ENCODE measurements at places on chromosomes 5 and 9.

- no peak for DNase-seq
Measured at GRCh38 chr5:143850050-143850683, 38.2 kb downstream of the HMHB1 start.

GRCh38 chr9:109974143-109974917 lies 194.3 kb downstream of the PALM2AKAP2 start:
- no peak for DNase-seq

- DNase-seq, result no peak
Measured at GRCh38 chr5:172114875-172115422, 73.1 kb downstream of the STK10 start.

DNA sequence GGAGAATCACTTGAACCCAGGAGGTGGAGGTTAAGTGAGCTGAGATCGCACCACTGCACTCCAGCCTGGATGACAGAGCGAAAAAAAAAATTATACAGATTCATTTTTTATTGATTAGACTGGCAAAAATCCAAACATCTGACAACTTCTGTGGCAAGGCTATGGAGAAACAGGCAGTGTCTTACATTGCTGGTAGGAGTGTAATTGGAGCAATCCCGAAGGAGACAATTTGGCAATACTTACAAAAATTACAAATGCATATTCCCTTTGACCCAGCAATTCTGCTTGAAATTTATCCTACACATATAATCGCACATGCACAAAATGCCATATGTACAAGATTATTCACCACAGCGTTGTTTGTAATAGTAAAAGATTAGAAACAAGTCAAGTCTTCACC lies 86.8 kb downstream of the MAPKAP1 start:
- no peak for DNase-seq

GRCh38 chr5:179895861-179896260 lies 11.8 kb downstream of the TBC1D9B start:
- DNase-seq, result no peak

DNA sequence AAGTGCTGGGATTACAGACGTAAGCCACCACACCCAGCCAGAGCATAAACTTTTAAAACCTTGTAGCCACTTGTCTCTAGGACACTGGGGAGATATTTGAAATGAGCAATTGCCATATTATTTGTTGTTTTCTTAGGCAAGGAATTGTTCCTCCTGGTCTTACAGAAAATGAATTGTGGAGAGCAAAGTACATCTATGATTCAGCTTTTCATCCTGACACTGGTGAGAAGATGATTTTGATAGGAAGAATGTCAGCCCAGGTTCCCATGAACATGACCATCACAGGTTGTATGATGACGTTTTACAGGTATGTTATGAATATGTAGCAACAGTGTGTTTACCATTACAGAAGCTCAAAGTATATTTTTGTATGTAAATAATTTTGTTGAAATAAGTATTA lies 30.5 kb downstream of the SFXN1 start:
- no peak for DNase-seq

- DNase-seq, result no peak
Measured at GRCh38 chr5:92102313-92102712, 719.2 kb upstream of the ARRDC3 start.

DNA sequence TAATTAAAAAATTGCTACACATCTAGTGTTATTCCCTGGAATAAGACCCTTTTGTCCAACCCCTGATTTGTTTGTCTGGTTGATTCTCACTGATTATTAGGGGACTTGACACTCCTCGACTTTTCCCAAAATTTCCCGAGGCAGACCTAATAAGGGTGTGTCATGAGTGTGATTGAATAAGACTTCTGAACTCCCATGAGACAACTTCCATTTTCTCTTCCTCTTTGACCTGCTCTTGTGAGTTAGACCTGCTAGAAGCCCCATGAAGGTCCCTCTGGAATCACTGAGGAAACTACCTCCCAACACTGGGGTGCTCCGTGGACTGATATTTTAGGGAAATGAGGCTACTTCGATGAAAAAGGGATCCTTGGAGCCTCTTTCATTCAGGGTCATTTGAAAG lies 83.4 kb downstream of the MUSK start:
- DNase-seq, result no peak

DNA sequence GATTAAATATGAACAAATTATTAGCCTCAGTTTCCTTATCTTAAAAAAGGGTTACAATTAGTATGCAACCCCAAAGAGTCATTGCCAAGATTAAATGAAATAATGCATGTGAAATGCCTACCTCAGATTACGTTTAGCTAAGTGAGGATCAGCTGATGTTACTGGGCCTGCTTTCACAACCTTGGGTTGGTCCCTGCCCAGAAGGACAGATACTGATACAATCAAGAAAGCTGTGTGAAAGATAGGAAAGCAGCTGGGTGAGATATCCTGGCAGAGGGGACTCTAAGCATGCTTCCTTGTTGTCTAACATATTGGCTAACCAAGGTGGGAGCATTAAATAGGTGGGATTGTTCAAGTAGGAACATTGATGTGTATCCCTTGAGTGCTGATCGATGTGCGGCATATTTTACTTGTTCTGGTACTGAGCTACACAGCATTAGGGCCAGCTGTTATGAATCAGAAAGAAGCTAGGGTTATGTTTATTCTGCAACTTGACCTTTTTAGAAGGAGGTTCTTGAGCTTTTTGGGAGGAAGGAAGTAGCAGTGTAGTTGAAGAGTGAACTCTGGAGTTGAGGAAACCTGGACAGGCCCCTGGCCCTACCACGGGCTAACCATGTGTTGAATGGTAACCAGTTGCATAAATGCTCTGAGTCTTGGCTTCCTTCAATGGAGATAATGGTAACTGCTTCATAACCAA lies 28.9 kb downstream of the SNX24 start:
- DNase-seq, result no peak

GRCh38 chr9:97758334-97758916 lies 61.3 kb upstream of the XPA start:
- DNase-seq, result no peak

DNA sequence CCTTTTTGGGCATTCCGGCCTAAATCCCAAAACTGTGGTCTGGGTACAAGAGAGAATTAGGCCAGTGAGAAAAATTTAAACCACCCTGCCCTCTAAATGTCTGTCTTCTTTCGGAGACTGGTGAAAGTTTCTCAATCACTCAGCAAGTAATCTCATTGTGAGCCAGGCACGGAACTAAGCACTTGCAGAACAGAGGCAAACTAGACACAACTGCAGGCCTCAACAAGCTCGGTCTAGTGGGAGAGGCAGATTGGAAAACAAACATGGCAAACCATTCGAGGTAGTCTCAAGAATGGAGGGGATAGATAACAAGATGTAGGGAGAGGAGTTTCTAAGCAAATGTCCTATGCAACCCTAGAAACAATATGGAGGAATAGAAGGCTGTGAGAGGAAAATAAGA lies 8.9 kb upstream of the C5orf58 start:
- DNase-seq, result no peak

GRCh38 chr5:62306896-62307689 lies 1.1 kb downstream of the KIF2A start:
- no peak for DNase-seq

DNA sequence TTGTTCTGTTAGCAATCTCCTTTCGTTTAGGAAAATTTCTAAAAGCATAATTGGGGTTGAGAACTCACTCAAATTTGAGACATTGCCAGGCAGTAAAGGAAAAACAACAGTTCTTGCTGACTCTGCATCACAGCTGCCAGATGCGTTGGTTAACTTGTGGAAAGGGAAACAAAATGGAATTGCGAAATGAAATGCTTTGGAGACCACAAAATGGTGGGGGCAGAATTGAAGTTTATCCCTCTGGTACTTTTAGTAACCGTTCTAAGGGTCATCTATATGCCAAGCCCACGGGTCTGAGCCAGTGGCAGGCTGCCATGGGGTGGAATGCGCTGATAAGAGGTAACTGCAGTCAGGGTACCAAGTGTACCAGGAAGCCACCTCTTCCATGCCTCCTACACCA lies 28.6 kb upstream of the SELENOP start:
- DNase-seq, result no peak

DNA sequence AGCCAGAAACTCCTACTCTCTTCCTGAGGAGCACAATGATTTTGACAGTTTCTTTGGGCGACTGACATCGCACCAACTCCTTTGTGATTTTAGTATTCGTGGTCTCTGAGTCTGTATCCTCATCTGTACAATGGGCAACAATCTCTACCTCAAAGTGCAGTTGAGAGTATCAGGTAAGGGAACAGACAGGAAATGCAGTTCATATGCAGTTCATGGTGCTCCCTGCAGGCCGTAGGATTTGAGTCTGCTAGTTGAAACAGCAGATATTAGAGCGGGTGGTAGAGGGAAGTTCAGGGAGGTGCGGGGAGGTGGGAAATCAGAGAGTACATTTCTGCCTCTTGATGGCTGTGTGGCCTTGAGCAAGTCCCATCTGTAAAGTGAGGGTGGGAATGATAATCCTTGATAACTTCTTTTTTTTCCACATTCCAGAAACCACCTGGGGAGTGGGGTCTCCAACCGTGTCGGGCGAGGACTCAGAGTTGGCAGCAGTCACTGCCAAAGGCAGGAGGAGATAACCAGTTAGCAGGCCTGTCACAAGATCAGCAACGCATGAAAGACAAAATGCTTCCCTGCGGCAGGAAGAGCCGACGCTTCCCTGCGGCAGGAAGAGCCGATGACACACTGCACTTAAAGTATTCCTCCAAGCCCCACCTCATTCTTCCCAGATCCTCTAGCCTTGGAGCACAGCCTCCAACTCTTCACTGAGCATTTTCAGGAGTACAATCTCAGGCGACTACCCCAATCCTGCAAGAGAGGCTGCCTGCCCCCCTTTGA lies 6.0 kb upstream of the NEK6 start:
- no peak for DNase-seq

DNA sequence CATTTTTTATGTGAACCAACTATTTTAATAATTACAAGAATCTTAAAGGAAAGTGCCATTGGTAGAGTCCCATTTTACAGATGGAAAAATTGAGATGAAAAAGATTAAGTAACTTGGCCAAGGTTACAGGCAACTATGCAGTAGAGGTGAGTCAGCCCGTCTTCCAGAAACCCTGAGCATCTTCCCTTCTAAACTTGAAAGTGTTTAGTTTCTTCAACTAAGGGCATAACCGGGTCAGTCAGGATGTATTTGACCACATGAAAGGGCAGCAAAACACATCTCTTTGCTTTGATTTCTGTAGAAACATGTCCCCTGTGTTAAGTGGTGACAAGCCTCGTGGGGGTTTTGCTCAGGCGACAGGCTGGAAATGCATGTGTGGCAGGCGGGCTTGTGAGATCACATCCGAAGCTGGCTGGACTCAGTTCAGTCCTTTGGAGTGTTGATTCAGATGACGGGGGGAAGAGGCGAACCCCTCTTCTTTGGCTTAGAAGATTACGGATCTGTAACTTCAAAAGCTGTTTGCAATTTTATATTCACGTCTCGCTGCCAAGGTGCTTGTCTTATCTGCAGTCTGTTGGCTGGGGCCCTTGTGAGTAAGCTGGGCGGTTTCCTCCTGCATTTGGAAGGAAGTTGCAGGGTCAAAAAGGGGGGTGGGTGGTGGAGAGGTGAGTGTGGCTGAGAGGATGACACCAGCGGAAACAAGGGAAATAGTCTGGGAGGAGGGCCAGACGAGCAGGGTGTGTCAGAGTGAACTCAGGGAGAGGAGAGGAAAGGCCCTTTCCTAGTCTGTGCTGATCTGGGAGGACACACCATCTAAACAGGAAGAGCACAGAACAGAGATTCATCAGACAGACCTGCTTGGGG lies 78.9 kb upstream of the RPS23 start:
- no peak for DNase-seq

DNA sequence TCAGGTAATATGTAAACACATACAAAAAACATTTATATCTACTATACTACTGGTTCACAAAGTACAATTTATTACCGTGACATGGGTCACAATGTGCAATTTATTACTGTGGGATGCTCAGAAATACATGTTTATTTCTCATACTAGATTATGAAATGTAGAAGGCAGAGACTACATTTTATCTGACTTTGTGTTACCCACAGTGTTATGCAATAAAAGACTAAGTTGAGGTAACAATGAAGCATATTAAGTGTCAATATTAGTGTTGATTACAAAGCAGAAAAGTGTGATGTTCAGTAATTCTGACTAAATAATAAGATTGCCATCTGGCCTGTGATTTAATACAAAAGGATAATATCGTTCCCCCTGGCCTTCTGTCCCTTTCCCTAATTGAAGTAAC lies 42.4 kb downstream of the CPLANE1 start:
- DNase-seq, result no peak

GRCh38 chr9:83209188-83209731 lies 146.3 kb upstream of the RASEF start:
- no peak for DNase-seq

- DNase-seq, result no peak
Measured at GRCh38 chr5:95907067-95907705, 54.5 kb downstream of the ELL2 start.

DNA sequence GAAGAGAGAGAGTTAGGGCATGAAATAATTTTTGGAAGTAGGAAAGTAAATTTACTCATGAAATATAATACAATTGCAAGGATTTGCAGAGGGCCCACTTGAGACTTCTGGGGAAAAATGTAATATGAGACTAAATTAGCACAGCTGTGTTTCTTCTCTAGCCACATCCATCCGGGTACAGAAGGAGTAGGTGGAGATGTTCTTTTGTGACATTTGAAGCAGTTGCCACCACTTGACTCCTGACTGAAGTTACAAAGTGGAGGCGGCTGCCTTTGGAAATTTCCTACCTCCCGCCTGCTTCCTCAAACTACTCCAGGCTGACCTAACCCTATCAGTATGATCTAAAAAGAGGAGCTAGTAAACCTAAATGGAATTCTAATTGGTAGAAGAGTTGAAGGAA lies 58.1 kb upstream of the SHISAL2B start:
- DNase-seq, result peak; percentile 86

DNA sequence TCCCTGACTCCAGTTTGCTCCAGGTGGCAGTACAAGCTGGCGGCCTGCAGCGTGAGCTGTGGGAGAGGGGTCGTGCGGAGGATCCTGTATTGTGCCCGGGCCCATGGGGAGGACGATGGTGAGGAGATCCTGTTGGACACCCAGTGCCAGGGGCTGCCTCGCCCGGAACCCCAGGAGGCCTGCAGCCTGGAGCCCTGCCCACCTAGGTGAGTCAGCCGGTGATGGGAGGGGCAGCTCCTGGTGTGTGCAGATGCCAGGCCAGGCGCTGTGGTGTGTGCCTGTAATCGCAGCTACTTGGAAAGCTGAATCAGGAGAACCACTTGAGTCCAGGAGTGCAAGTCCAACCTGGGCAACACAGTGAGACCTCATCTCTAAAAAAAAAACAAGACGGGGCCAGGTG lies 10.0 kb upstream of the CACFD1 start:
- DNase-seq, result no peak

DNA sequence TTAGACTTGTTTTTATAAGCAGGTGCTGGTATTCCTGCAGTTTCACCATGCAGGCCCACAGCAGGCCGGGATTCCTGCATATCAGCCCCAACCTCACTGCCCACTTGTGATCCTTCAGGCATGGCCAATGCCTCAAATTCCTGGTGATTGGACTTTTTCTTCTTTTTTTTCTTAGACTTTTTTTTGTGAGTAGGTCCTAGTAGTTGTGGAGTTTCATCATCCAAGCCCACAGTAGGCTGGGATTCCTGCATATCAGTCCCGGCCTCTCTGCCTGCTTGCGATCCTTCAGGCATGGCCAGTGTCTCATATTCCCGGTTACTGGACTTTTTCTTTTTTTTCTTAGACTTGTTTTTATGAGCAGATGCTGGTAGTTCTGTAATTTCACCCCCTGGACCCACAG lies 4.8 kb downstream of the TTF1 start:
- DNase-seq, result no peak

Data from NCI-H524 treated with DMSO at 0.1 percent for 48 hours (cell line).